H1 (cell line): ENCODE measurements at places on chromosomes 5 and 9.

GRCh38 chr5:124343451-124343867 is 403.0 kb downstream of the ZNF608 start:
- no peak for DNase-seq

DNA sequence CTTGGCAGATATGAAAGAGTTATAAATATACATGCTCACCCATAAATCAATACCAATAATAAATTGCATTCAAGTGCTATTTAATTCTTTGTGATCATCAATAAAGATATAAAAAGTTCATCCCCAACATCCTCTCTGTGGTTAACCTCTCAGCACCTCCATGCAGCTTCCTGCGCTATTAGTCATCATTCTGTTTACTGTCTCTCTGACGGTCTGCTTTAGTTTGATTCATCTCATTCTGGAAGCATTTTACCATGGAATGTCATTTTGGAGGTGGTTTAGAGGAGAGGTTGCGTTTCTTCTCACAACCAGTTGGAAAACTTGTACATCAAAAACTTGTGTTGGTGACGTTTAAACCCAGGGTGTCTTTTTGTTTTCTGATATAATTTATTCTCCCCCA is 486.6 kb downstream of the BRINP1 start:
- no peak for DNase-seq

GRCh38 chr9:9122230-9122875 is 1322.8 kb upstream of the DMAC1 start:
- no peak for DNase-seq

GRCh38 chr9:104293877-104294276 is 199.8 kb downstream of the SMC2 start:
- no peak for DNase-seq

- DNase-seq: no peak
Measured at GRCh38 chr9:126704157-126704891, 90.6 kb downstream of the LMX1B start.

DNA sequence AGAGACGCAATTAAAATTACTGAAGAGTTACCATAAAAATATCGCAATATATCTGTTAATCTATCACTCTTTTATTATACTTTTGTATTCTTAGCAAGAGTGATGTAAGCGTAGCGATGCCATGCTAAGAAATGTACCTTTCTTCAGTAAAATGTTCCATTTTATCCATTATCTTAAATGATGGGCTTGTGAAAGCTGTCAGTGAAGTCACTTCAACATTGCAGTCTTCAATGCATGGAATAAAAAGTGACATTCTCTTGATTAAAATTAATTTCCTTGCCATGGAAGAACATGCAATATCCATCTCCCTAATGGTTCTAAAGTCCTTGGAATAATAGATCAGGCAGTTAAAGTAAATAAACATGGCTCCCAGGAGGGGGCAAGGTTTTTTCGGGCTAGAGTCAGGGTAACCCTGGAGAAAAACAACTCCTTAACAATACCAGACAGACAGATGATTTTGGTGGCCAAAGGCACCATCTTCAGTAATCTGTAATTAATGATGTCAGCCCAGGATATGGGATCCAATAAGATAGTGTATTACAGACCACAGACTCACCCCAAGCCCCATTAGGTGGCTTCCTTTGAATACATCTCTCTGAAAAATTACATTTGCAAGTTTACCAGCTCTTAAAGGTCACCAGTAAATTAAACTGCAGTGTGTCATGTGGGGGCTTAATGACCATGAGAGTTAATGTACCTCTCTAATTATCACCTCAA is 677.1 kb downstream of the DTWD2 start:
- DNase-seq: no peak
